Neural progenitor cell (in vitro differentiated cells): ENCODE measurements at places on chromosomes 11 and 22. TPM values are rescaled to one million over a fixed set of nuclear protein-coding genes. Genes with fewer than 3 reads are reported as not detected.

- H3K27me3 ChIP-seq = peaks cover 100% of the 10 kb centered on the region
- H3K4me1 ChIP-seq = no peaks in the 10 kb centered on the region
- H3K4me3 ChIP-seq = no peak overlapping the region
- no peaks in the 10 kb centered on the region for H3K36me3 ChIP-seq
Measured at GRCh38 chr22:22201185-22201929, 43.2 kb upstream of the VPREB1 start.

DNA sequence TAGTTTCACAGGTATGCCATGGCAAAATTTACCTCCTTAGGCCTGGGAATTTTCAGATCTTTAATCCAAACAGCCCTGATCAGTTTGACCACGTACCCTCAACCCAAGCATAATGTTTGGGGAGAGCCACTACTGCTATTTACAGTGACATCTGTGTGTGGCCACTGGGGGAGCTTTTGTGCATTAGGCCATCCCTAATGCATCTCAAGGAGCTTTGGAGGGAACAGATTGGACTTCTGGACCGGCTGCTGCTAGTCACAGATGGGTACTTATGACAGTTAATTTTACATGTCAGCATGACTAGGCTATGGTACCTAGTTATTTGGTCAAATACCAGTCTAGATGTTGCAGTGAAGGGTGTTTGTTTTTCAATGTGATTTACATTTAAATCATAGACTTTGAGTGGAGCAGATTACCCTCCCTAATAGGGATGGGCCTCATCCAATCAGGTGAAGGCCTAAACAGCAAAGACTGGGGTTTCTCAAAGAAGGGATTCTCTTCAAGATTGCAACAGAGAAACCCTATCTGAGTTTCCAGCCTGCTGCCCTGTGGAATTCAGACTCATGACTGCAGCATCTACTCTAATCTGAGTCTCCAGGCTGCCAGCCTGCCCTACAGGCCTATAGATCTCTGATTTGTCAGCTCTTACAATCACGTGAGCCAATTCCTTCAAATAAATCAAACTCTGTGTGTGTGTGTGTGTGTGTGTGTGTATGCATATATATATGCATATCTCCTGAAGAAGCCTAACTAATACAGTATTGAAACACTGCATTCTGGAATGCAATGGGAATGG, 38.0 kb upstream of the GALNT18 start:
- H3K27me3 ChIP-seq = no peaks in the 10 kb centered on the region
- H3K4me1 ChIP-seq = no peaks in the 10 kb centered on the region
- no peak overlapping the region for H3K27ac ChIP-seq
- H3K4me3 ChIP-seq = no peak overlapping the region
- no peak for DNase-seq
- H3K36me3 ChIP-seq = no peaks in the 10 kb centered on the region

DNA sequence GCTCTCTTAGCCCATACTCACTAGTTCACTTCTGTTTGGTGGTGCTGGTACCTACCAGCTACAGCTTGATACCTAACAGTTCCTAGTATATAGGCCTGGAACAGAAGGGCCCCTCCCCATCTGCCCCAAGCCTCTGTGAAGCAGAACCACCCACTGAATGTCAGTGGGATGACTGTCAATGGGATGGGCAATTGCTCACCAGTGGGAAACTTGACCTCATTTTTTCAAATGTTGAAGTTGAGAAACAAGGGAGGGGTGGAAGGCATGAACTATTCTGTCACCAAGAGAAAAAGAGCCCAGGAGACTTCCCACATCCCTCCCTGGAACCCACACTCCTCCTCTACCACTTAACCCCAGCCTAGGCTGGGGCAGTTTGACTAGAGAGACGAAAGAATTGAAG, at the start of gene NLRP10:
NLRP10 (minus strand) TSS at position 62 of the 400 bp plus-strand sequence. CDS start 1,952 bp downstream, outside the sequence.
- no peaks in the 10 kb centered on the region for H3K27me3 ChIP-seq
- no peaks in the 10 kb centered on the region for H3K4me1 ChIP-seq
- no peak within 1 kb of the TSS for H3K27ac ChIP-seq
- no peak for DNase-seq
- no peaks in the 10 kb centered on the region for H3K36me3 ChIP-seq
- H3K4me3 ChIP-seq = no peak within 1 kb of the TSS

DNA sequence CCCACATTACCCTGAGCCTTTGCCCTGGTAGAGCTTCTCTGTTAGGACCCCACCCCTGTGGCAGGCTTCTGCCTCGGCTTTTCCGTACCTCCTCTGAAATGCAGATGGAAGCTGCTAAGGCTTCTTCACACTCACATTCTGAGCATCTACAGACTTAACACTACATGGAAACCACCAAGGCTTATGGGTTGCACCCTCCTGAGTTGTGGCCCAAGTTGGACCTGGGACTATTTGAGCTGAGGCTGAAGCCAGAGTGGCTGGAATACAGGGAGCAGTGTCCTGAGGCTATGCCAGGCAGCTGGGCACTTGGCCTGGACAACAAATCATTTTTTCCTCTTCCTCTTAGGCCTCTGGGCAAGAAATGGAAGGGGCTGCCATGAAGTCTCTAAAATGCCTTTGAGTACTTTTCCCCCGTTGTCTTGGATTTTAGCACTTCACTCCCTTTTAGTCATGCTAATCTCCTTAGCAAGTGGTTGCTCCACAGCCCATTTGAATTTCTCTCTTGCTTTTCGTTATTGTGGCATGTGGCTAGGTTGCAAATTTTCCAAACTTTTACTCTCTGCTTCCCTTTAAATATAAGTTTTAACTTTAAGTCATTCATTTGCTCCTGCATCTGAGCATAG, 114.8 kb upstream of the FIBIN start:
- H3K36me3 ChIP-seq = no peaks in the 10 kb centered on the region
- H3K4me1 ChIP-seq = no peaks in the 10 kb centered on the region
- H3K27me3 ChIP-seq = no peaks in the 10 kb centered on the region

Gene RAB36
- total RNA-seq = 2.1 and 2.9 TPM in 2 replicates

DNA sequence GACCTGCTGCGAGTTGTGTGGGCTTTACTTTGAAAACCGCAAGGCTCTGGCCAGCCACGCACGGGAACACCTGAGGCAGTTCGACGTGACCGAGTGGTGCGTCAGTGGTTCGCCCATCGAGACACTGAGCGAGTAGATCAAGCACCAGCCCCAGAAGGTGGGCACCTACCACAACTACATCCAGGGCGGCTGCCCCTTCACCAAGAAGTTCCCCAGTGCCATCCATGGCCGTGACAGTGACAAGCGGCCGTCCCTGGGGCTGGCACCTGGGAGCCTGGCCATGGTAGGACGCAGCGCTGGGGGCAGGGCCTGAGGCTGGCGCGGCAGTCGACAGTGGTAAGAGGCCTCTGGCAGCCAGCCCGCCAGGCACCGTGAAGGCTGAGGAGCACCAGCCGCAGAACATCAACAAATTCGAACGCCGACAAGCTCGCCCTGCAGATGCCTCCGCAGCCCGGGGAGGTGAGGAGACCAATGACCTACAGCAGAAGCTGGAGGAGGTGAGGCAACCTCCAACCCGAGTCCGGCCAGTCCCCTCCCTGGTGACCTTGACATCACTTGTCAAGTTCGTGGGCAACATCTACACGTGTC, 545.2 kb upstream of the CCDC179 start:
- H3K27me3 ChIP-seq = no peaks in the 10 kb centered on the region
- no peak overlapping the region for H3K4me3 ChIP-seq
- no peaks in the 10 kb centered on the region for H3K4me1 ChIP-seq

Gene RASSF10
- total RNA-seq = 2.9 and 3.1 TPM in 2 replicates

DNA sequence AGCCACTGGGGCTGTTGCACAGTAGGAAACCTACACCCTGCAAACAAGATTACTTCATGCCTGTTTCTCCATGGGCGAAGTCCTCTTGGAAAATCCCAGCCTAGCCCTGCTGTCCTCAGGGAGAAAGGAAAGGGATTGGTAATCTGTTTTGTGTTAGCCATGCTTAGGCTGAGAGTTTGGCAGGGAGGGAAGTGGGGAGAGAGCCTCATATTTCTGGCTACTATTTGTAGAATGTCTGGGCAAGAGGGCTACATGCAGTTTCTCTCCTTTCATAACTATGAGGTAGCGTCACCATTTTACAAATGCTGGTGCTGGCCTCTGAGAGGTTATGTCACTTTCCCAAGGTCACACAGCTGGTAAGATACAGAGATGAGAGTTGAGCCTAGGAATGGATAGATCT, 737 bp upstream of the MFRP start:
- H3K4me3 ChIP-seq = no peak overlapping the region
- peaks cover 13% of the 10 kb centered on the region for H3K4me1 ChIP-seq
- DNase-seq = no peak
- no peaks in the 10 kb centered on the region for H3K36me3 ChIP-seq
- H3K27ac ChIP-seq = no peak overlapping the region
- peaks cover 14% of the 10 kb centered on the region for H3K27me3 ChIP-seq
